CD4-positive, alpha-beta T cell (primary cell): ENCODE measurements at places on chromosomes 13 and 19. TPM values are rescaled to one million over a fixed set of nuclear protein-coding genes. Genes with fewer than 3 reads are reported as not detected.

The CYP2F1 gene
- total RNA-seq, result 0.96 TPM

The ZSWIM4 gene
- total RNA-seq, result 3.5 TPM

The FLT1 gene
- 1.1 TPM for total RNA-seq

The PLK5 gene
- not detected for total RNA-seq

The GPR12 gene
- total RNA-seq, result not detected

The IGFL4 gene
- total RNA-seq, result not detected

The NMRK2 gene
- total RNA-seq, result not detected

The TNNT1 gene
- total RNA-seq, result not detected

The LRRC25 gene
- total RNA-seq, result 0.92 TPM

The GFY gene
- not detected for total RNA-seq

The B3GNT3 gene
- total RNA-seq, result 0.52 TPM

The C1QTNF9B gene
- total RNA-seq, result not detected
